Left colon (tissue), 2 donors: ENCODE measurements at places on chromosomes 1 and 21. TPM values are rescaled to one million over a fixed set of nuclear protein-coding genes. Genes with fewer than 3 reads are reported as not detected.

The RPTN gene
- total RNA-seq: not detected

The UMODL1 gene
- total RNA-seq: 0.28 TPM

The PDE9A gene
- total RNA-seq: 236 TPM

The GUCA2A gene
- 2,096 TPM for total RNA-seq

The SLC35F3 gene
- 0.12 TPM for total RNA-seq

The CENPL gene
- 3.2 TPM for total RNA-seq

The IL12RB2 gene
- total RNA-seq: 0.95 TPM

The ASCL5 gene
- total RNA-seq: not detected

The CRYAA gene
- total RNA-seq: not detected

The TMEM240 gene
- 2.6 TPM for total RNA-seq

The PLA2G2F gene
- total RNA-seq: not detected

The SH3D21 gene
- 14.6 TPM for total RNA-seq

The ACTL8 gene
- total RNA-seq: 0.21 TPM

The SIPA1L2 gene
- 76.5 TPM for total RNA-seq

The WDR47 gene
- 7.8 TPM for total RNA-seq

The ATAD3B gene
- total RNA-seq: 15.2 TPM

The DYNLT4 gene
- total RNA-seq: 0.47 TPM

The NBPF11 gene
- total RNA-seq: 8.7 TPM

The CLCNKB gene
- total RNA-seq: not detected

The ANKRD45 gene
- 1.3 TPM for total RNA-seq

The RXRG gene
- total RNA-seq: 0.27 TPM

The OLIG1 gene
- not detected for total RNA-seq

The ESPN gene
- total RNA-seq: 152 TPM

The DEPDC1 gene
- total RNA-seq: 1.9 TPM

The DRAM2 gene
- 59.8 TPM for total RNA-seq

The TRIM67 gene
- not detected for total RNA-seq

The SMIM1 gene
- total RNA-seq: 1.8 TPM

The EPHB2 gene
- 72.8 TPM for total RNA-seq
